ENCODE measurements at places on chromosomes 4 and X.
A peak's percentile ranks its signal among the peaks of the same experiment; 100 is the strongest.

GRCh38 chr4:8675383-8675782 is 82.8 kb downstream of the CPZ start:
- DNase-seq, result no peak

DNA sequence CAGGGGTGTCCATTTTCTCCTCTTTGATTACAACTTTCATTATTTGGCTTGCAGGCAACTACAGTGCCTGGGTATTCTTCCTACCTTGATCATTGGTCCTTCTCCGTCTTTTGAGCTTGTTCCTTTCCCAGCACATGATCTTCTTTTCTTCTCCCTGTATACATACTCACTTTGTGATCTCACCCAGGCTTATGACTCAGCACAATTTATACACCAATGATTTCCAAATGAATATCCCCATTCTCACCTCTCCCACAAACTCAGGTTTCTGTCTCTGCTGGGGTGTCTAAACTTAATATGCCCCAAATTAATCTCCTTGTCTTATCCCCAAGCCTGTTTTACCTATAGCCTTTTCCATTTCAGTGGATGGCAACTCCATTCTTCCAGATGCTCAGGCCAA is 19.5 kb upstream of the C4orf54 start:
- DNase-seq, result no peak

DNA sequence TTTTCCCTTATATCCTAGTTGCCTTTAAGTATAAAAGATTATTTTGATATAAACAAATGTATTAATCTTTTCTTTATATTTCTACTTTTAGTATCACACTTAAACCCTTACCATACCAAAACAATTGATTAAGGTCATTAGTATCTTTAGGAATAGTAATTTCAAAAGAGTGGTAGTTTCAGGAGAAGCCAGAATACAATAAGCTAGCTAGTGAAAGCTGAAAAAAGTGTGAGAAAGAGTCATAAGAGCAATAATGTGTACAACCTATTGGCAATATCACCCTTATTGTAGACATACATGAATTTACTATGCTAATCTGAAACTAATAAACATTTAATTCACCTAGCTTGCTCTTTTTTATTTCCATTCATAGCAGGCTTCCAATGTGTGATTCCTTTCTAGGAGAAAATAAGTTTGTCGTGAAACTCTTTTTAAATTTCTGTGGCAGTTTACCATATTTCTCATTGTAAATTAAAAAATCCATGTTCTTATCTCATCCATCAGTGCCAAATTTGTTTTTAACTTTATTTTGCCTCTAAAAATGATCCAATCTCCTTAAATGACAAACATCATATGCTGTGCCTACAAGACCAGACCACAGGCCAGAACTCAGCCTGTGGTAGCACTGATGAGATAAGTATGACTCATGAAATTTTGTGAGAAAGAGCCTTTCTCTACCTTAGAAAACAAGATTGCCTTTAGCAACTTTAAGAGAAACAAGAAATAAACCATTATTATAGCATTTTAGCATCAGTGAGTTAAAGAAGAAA is 8.1 kb downstream of the NEK1 start:
- peak; percentile 63 for DNase-seq

DNA sequence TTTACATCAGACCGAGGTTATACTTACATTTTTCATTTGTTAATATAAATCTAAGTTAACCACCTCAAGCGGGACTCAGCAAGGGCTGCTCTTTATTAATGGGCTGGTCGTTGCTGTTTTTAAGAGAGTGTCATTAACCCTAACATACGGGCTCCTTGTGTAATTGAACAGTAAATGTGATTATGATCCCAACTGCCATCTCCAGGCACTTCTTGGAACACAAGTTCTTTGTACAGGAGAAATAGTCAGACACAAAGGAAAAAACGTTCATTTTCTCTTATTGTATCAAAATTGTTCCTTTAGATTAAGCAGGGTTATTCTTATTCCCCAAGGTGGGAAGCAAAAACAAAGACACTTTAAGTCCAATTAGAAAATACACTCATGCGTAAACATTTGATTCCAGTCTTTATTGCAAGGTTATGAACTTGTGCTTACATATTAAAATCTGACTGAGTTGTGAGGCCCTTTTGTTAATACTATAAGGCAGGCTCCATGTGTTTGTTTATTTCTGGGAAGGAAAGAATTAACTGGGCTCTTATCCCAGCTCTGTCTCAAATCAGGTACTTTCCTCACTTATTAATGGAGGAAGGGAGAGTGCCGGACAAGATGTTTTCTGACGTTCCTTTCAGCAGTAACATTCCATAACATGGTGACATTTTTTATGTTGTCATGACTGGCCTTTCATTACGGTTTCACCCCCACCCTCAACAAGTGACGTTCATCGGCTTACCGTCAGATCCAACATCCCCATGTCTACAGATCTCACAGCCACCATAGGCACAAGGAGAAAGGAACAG is 95.9 kb downstream of the RASL11B start:
- DNase-seq, result no peak

GRCh38 chr4:127781300-127782024 is 660 bp upstream of the HSPA4L start:
- peak; percentile 13 for DNase-seq

- no peak for DNase-seq
Measured at GRCh38 chr4:54090804-54091623, 8.9 kb upstream of the GSX2 start.

DNA sequence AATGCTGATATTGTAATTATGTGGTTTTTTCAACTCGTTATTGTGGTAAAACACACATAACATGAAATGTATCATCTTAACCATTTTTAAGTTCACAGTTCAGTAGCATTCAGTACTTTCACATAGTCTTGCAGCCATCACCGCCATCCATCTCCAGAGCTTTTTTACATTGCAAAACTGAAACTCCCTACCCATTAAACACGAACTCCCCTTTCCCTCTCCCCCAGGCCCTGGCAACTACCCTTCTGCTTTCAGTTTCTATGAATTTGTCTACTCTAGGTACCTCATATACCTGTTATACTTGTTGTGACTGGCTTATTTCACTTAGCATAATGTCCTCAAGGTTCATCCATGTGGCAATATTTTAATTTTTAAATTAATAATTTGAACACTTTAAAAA is 380.6 kb downstream of the MAPK10 start:
- no peak for DNase-seq

- DNase-seq, result no peak
Measured at GRCh38 chr4:5912614-5913019, 19.7 kb upstream of the CRMP1 start.

DNA sequence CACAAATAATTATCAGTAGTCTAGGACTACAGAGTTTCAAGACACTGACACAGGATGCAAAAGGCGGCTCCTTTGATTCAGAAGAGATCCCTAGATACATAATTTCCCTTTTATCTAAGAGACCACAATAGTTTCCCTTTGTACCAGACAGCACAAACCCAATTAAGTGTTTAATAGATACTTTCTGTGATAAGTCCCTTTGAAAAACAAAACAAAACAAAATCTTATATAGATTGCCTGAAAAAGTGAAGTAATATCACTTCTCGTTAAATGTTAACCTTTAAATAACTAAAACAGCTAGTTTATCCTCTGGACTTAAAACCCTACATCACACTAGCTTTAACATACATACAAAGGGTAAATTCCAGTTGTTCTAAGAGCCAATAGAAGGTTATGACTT is 49.9 kb downstream of the APBB2 start:
- DNase-seq, result no peak

- DNase-seq, result no peak
Measured at GRCh38 chr4:47838445-47838844, 578 bp upstream of the CORIN start.

- no peak for DNase-seq
Measured at GRCh38 chr4:101954351-101954750, 163.8 kb downstream of the BANK1 start.

GRCh38 chrX:74613370-74614092 is 893 bp downstream of the RLIM start:
- peak; percentile 27 for DNase-seq

GRCh38 chr4:113563691-113564378 is 197.7 kb downstream of the CAMK2D start:
- peak; percentile 10 for DNase-seq

DNA sequence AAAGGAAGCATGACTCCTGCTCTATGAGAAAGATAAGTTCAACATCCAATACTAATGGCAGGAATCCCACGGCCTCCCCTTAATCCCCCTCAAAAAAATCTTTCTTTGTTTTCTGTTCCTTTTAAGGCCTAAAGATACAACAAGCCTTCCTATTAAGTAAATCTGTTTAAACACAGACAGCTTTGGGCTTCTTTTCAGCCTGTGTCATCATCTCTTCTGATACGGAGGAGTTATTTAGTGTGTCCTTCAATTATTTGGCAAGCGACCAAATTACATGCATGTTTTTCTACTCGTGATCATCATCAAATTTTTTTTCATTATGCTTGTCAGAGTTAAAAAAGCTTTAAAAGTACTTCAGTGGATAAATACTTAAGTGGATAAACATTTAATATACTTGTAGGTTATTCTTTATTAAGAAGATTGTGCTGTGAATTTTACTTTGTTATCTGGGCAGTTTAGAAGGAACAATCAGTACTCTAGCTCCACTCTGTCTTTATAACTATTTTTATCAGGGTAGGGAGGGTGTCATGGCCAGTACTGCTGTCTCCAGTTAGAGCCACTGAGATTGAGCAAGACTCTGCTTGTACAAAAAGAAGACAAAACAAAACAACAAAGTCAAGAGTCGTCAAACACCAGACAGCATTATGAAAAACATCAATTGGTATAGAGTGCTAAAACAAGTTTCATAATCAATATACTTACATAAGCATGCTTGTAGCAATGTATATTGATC is 210.7 kb downstream of the PRR32 start:
- no peak for DNase-seq

DNA sequence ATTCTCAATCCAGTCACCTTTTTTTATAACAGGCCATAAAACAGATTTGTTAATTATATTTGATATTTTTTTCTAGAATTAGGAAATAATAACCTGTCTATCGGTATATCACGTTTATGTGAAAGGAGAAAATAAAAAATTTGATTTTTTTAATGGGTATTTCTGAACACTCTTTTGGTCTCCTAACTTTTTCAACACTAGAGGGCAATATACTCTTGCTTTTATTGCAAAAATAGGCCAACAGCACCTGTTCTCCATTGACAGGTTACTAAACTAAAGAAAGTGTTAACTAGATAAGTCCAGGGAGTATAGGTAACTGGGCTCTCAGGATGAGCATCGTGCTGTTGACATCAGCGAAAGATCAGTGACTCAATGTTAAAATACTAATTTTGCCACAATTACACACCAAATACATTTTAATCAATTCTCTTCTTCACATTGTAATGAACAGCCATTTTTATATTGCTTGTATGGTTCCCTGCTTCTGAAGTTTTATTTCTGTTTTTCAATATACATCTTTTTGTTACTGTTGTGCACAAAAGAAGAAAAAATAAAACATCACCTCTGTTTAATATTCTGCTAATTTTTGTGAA is 22.8 kb downstream of the NDST4 start:
- peak; percentile 30 for DNase-seq

DNA sequence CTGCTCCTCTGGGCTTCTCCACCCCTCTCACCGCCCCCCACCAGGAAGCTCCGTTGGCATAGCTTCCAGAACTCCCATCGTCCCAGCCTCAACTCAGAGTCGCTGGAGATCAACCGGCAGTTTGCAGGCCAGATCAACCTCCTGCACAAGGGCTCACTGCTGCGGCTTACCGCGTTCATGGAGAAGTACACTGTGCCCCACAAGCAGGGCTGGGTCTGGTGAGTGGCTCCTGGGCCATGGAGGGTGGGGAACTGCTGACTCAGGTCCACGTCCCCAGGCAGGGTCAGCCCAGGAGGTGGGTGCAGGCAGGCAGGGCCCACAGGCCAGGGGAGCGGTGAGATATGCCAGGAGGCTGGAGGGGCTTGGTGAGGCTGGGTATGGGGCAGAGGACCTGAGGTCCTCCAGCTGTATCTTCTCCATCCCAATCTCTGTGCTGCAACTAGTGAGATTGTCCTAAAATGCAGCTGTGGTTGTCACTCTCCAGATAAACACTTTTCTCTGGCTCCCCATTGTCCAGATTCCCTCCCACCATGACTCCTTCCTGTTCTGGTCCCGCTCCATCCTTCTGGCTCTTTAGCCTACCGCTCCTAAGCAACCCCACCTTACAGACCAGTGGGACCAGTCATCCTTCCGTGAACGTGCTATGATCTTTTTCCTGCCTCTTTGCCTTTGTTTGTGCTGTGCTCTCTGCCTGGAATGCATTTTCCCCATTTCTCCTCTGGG is 71.9 kb downstream of the STARD8 start:
- DNase-seq, result no peak

GRCh38 chrX:49237060-49237459 is 1.8 kb downstream of the CCDC22 start:
- peak; percentile 78 for DNase-seq

- DNase-seq, result no peak
Measured at GRCh38 chrX:48834383-48834709, 1.1 kb downstream of the PCSK1N start.

DNA sequence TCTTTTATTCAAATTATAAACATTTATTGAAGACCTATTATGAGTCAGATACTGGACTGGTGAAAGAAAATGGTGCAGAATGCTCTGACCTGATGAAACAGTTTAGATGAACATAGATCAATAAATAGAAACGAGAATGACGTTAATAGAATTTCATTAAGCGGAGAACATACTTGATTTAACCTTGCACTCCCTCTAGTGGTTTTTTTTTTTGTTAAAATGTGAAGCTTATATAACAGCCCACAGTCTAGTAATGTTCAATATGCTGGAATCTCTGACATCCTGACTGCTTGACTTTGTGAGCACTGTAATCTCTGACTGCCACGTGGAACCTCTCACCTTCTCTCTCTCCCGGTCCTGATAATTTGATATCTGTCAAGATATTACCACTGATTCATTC is 32.3 kb downstream of the HDAC8 start:
- peak; percentile 4 for DNase-seq

GRCh38 chr4:6943012-6943884 is 33.6 kb downstream of the TBC1D14 start:
- DNase-seq, result no peak

DNA sequence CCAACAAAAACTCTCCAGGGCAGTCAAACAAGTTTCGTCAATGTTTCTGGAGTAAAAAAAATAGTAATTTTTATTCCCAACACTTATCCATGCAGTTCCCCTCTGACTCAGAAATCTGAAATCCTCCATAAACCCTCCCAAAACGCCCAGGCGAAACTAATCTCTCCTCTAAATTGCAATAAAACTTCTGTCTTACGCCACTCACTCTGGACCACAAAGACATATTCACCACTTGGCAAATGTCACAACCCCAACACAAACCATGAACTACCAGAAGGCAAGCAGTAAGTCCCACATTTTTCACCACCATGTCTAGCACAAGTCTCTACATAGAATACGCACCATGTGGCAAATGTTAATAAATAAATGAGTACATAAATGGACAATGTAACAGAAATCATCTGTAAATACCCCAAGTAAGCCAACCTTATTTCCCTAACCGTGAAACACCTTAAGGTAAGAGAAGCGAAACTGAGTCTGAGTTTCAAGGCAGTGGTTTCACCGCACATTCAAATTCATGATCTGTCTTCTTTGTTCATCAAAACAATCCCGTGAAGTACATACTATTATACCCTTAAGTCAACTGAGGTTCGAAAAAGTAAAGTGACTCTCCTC is 1.6 kb downstream of the PAPSS1 start:
- DNase-seq, result peak; percentile 87

All from inflammatory macrophage treated with lipopolysaccharide for 4 hours (primary cell).